Amygdala (tissue), 56 donors: ENCODE measurements at places on chromosomes 13 and 19.

- no peak for DNase-seq
Observed at GRCh38 chr19:34976611-34977010, 12.6 kb upstream of the ZNF792 start.

DNA sequence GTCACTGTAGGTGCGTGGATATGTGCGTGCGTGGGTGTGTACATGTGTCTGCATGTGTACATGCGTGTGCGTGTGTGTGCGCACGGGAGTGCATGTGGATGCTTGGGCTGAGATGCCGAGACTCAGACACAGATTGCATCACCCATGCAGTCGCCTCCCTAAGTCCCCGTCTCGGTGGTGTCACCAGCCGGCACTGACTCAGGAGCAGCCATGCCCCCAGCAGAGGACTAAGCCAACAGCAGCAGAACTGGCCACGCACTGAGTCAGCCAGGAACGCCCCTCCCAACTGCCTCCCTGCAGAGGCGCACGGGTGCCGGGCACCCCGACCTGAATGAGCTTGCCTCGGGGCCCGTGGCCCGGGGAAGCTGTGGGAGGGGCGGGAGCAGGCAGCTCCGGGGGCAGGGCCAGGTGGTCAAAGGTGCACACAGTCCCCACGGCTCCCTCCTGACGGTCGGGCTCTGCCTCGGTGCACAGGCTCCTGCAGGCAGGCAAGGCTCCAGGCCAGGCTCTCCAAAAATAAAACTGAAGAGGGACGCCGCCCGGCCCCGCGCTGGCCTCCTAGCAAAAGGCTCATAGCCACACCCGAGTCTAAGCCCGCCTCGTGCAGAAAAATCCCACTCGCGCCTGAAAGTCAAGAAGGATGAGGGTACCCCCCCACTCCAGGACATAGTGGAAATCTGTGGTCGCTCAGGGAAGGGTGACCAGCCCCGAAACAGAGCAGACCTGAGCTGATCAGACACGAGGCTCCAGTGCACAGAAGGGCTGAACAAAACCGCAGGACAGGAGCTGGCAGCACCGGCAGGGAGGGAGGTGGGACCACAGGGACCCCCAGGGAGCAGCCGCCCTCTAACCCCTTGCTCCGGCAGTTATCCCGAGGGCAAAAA, 49.2 kb downstream of the GADD45B start:
- no peak for DNase-seq

GRCh38 chr13:74162135-74162534, 27.9 kb upstream of the KLF12 start:
- DNase-seq: no peak

DNA sequence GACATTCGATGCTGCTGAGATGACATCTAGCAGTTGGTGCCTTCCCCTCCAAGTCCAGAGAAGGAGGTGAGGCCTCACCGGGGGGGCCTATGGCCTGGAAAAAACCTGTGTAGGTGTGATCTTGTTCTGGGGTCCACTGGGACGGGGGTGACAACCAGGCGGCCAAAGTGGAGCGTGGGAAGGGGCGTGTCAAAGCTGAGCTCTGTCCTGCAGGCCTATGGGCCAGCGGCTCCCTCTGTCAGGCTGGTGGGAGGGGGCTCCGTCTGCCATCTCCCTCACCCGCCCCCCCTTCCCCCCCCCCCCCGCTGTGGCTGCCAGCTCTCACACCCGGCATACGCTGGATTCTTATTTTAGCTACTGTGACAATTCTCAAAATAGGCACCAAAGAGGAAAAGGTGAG, 56.7 kb upstream of the UQCRFS1 start:
- no peak for DNase-seq

- DNase-seq: no peak
Observed at GRCh38 chr19:55525289-55526101, 11.4 kb downstream of the SBK2 start.

DNA sequence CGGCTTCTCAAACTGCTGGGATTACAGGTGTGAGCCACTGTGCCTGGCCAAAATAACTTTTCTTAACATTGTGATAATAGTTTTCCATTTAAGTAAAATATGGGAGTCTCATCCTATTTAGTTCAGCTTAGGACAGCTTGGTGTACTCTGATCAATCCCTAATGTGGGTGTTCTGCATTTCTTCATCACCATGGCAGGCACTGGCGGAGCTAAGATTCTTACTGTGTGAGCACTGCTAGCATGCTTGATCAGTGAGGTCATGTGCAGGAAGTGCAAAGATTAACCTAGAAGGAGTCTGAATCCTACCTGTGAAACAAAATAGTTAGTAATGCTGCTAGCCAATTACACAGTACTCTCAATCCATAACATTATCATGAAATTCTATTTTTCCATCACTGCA, 1684.2 kb upstream of the SLC10A2 start:
- DNase-seq: no peak

DNA sequence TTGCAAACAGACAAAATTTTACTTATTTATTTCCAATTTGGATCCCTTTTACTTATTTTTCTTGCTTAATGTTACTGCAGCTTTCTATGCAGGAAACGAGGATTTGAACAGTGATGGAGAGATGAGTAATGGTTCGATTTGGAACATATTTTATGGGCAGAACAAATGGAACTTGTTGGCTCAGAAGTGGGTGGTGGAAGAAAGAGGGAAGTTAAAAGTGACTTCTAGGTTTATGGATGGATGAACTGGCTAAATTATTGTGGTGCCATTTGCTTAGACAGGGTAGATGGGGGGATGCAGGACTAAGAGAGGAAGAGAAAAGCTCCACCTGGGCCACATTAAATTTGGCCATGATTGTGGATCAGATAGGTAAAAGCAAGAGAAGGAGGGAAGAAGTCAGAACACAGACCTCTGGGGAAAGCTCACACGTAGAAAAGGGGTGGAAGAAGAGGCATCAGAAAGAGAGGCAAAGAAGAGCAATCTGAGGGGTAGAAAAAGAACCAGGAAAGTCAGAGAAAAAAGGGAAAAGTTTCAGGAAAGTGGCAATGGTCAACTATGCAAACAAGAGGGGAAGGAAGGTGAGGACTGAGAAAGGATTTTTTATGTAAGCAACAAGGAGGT, 768 bp upstream of the CYSLTR2 start:
- no peak for DNase-seq

DNA sequence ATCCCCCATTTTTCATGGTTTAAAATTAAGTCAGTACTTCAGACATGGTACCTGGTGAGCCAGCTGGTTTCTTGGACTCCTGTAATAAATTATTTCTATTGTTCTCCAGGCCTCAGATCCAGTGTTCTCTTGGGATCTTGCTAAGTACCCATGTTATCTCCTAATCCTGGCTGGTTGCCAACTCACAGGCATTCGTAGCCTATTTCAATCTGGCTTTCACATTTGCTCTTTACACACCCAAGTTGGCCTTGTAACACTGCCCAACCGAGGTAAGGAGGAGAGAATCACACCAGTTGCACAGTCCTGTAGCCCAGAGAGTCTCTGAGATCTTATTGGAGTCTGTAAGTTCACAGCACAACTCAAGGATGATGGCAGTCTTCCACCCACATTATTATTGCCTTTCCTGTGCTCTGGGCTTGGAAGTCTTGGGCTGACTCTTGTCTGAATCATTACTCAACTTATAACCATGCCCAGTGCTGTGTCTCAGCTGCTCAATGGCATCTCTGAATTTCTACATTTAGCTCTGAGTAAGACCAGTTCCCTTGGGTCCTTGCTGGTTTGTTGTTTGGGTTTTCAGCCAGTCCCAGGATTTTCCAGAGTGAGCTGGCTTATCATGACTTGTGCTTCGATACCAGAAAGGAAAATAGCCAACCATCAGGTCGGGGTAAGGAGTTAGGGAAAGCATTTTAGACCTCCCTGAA, 76.6 kb upstream of the KLF12 start:
- no peak for DNase-seq

GRCh38 chr13:29562786-29563438, 32.6 kb downstream of the SLC7A1 start:
- no peak for DNase-seq

GRCh38 chr13:102260256-102260655, 141.6 kb downstream of the FGF14 start:
- DNase-seq: no peak

GRCh38 chr13:40631605-40632004, 34.8 kb downstream of the FOXO1 start:
- no peak for DNase-seq

DNA sequence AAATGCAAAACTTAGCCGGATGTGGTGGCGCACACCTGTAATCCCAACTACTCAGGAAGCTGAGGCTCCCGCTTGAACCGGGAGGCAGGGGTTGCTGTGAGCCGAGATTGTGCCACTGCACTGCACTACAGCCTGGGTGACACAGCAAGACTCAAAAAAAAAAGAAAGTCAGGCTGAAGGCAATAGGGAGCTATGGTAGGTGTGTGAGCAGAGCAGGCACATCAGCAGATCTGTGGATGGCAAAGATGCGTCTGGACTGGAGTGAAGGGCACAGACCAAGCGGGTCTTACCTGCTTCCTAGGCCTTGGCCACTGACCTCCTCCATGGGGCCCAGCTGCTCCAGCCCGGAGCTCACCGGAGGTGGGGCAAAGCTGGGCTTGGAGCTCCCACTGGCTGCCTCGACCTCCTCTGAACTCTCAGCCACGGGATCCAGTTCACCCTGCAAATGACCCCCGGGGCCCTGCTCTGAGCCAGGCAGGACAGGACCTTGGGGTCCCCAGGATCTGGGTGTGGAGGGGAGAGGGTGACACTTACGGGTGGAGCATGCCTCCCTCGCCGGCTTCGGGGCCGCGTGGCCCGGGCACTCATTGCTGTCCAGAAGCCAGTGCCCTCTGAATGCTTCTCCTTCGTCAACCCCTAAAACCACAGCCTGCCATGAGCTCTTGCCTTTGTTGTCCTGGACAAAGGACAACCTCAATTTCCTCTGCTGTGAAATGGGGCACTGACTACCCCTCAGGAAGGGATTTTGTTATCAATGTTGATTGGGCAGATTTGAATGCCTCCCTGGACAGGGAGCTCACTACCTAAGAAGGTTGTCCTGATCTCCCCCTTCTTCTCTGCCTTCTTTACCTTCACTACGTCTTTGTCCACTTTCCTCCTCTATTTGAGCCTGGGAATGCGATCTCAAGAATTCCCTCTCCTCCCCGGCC, 569 bp downstream of the USHBP1 start:
- no peak for DNase-seq

- DNase-seq: peak; percentile 25
Observed at GRCh38 chr19:55383279-55384130, 587 bp downstream of the TMEM238 start.

- no peak for DNase-seq
Observed at GRCh38 chr19:808423-808775, 11.1 kb downstream of the PTBP1 start.

- DNase-seq: no peak
Observed at GRCh38 chr19:13195678-13196077, 45.5 kb downstream of the IER2 start.

GRCh38 chr19:13981467-13981866, 24.7 kb downstream of the RFX1 start:
- DNase-seq: no peak

DNA sequence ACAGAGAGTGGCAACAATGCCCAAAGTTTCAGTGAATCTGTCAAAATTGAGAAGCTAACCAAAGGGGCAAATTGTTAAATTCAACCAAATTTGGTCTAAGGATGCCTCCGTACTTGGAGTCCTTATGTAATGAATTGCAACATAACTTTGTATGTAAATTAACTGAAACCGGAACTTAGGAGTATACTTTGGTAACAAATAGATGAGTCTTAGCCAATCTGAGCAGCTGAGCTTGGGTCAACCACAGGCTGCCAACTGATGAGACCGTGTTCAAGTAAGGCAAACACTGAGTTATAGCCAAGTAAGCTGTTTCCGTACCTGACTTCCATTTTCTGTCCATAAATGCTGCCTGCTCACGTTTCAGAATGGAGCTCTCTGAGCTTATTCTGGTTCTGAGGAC, 5.3 kb downstream of the VWA8 start:
- DNase-seq: no peak

GRCh38 chr19:13689085-13689484, 75.2 kb upstream of the MRI1 start:
- no peak for DNase-seq

DNA sequence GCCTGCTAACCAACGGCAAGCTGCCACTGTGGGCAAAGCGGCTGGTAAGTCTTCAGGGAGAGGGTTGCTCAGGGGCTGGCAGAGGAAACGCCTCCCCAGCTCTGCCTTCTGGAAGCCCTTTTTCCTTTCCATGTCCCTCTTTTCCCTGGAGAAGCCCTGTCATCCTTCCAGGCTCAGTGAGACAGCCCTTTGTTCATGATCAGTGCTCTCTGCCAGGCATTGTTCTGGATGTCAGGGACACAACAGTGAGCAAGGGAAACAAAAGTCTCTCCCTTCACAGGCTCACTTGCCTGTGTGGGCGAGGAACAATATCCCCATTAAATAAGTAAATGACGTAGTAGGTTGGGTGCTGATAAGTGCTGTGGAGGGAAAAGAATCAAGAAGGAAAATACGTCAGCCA, 13.9 kb upstream of the OVOL3 start:
- peak; percentile 50 for DNase-seq
